ENCODE measurements at places on chromosomes 2 and 18.
A peak's percentile ranks its signal among the peaks of the same experiment; 100 is the strongest.

DNA sequence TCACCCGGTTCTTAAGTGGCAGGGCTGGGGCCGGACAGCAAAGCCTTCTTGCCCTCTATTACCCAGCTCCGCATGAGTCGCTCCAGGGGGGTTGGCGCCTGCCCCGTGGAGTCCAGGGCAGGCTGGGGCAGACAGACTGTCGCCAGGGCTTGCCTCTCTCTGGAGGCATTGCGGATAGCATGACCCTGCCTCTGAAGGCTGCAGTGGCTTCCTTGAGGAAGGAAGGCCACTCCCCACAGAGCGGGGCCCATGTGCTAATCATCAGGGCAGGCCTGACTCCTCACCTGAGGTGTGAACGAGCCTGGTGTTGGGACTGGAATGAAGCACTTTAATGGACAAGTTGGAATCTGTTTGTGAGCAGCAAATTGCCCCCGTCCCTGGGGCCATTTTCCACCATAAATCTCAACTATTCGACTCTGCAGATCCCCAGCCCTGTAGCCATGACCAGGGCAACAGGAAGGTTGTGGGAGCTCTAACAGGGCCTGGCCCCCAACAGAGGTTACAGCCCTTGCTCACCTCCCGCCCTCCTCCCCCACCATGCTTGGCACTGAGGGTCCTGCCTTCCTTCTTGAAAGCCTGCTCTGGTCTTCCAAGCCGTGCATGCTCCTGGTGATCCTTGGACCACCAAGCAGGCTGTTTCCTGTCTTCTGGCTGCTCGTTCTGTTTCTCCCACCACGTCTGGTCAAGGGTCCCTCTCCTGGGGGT lies 144.9 kb upstream of the HAAO start:
- no peak for DNase-seq

DNA sequence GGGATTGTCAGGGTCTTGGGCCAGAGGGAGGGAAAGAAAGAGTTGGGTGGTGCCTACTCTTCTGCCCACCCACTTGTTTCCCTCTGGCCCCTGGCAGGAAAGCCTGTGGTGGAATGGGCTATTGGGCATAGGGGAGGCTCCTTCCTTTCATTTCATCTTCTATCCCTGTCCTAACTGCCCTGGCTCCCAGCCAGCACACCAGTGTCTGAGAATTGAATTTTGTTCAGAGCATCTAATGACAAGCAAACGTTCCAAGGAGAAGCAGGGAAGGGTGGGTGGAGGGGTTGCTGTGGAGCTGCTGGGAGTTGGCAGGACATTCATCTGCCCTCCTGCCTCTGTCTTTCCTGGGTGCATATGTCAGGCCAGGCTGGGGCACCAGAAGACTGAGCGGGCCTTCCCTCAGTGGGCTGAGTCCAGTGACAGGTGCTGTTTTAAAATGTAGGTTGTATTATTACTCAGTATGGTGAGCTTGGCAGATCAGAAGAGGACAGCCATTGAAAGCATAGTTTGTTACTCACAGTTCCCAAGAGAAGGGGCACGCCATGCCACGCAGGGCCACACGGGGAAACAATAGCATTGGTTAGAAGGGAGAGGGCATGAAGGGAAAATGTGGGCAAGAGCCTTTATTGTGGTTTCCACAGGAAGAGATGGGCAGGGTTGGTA lies 171.9 kb downstream of the ACOXL start:
- DNase-seq: no peak

GRCh38 chr2:200203381-200203827 lies 103.1 kb upstream of the SPATS2L start:
- DNase-seq: no peak

DNA sequence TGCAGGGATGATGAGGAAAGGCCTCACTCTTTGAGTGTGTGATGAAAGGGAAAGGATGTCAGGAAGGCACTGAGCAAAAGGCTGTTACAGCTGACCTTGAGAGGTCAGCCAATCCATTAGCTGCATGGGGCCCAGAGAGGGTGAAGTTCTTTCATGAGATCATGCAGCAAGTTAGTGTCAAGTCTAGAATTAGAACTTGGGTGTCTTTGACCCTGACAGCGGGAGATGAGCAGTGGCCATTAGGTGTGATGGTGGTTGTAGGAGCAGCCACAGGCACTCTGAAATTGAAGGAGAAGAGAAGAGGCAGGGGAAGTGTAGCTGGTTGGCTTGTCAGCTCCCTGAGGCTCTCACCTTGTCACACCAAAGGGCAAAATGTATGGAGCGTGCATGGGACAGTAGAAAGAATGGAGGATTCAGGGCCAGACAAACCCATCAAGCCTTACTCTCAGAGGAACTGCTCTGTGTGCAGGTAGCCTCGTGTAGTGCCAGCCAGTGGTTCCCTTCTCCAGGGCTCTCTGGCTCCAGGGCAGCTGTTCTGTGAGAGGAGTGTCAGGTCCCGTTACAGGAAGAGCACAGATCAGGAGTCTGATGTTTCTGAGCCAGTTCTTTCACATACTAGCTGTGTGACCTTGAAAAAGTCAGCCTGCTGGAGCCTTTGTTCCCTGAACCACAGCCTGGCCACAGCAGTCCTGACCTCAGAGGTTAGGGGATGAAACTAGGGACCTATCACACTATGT lies 35.9 kb downstream of the MAP4K4 start:
- DNase-seq: peak; percentile 36

DNA sequence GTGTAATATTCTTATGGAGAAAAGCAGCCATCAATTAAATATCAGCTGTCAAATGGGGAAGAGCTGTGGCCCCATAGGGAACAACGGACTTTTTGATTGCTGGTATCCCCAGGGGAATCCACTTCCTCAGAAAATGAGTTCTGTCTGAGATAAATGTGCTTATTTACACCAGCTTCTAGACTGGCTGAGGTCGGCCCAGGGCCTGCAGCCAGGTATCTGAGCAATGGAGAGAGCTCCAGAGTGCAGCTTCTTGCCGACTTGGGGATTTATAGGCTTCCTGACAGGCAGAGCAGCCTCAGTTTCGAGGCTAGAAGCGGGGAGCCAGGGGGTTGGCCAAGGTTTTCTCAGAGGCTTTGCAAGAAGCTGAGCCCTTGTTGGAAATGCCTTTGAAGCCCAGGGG lies 67.2 kb downstream of the MCFD2 start:
- no peak for DNase-seq

DNA sequence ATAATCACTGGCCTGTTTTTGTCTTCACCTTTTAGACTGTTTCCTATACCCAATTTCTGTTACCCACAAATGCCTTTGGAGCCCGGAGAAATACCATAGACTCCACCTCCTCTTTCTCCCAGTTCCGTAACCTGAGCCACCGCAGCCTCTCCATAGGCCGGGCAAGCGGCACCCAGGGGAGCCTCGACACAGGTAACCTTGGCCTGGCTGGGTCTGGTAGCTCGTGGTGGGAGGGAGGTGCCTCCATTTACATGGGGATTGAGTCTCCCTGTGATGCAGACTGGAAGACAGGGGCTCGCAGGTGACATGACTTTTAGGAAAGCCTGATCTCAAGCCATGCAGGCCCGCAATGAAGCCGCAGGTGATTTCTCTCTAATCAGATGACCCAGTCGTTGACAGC lies 100.6 kb downstream of the CABLES1 start:
- DNase-seq: no peak

DNA sequence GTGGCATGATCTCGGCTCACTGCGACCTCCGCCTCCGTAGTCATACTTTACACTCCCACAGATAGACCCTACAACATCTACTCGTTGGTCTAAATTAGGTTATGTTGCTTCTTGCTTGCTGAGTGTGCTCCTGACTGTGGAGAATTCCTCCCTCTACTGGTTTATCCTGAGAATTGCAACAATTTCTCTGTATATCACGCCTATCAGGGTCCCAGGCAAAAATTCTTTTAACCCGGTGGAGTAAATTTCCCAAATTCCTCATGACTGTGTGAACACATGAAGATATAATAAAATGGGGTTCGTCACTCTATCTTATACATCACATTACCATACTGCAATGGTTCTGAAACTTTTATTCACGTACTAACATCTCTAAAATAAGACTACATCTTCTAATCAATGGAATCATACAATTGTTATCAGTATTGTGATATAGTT lies 156.7 kb downstream of the EVA1A start:
- DNase-seq: peak; percentile 75

GRCh38 chr2:47404356-47404755 lies 1.4 kb downstream of the MSH2 start:
- no peak for DNase-seq

- no peak for DNase-seq
Measured at GRCh38 chr2:33443274-33443829, 33.1 kb upstream of the RASGRP3 start.

GRCh38 chr2:17615728-17616351 lies 75.3 kb downstream of the VSNL1 start:
- DNase-seq: no peak

DNA sequence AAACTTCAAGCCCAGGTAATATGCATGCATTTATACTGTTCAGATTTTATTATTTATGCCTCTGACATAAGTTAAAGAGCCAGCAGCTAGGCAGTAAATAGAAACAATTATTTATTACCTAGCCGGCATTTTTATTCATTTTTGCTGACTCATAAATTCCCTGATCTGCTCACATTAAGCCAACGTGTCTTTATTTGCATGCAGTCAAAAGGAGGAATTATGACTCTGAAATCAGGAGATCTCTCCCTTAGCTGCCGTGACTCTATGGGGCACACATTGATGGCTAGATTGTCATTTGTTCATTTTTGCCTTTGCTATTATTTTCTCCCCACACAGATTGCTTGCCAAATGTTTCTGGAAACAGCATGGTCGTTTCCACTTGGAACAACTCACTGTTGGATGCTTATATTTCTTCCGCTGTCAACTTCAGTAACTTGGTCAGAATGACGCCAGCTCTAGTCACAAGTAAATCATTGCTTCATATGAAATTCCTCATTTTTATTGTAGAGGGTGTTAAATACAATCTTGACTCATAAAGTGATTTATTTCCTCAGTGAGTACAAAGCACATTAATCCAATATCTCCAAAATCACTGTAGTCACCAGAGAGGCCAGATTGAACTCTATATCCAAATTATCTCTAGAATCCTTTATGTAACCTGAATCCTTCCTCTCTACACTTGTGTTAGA lies 15.9 kb upstream of the ZBTB14 start:
- DNase-seq: no peak

DNA sequence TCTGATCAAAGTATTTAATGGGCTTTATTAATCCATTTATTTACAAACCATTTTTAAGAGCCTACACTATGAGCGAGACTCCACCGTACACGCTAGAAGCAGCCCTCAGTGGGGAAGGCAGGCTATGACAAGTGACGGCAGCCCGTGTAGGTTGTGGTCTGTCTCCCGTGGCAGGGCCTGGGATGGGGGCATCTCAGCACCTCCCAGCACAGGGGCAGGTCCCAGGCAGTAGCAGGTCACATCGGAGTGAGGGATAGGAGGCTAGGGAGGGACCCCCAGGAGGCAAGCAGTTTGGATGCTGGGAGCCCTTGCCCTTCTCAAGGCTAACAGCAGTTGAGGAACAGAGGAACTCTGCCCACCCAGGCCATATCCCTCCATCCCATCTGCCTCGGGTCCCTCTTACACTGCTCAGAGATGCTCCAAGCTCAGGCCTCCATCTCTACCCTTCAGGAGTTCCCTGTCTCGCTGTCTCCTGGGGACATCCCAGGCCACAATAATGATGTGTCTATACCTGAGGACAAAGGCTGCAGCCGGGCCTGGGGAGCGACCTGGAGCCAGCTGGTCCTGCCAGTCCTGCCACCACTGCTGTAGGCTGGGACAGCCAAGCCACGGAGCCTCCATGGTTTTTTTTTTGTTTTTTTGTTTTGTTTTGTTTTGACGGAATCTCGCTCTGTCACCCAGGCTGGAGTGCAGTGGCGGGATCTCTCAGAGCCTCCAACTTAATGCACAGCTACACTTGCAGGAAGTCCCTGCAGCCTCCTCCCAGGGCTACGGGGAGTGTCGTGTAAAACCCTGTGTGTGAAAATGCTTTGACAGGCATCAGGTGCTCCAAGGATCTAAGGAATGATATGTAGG lies 92.0 kb downstream of the NDUFA10 start:
- DNase-seq: no peak

- no peak for DNase-seq
Measured at GRCh38 chr2:122179492-122180165, 424.2 kb downstream of the TSN start.

DNA sequence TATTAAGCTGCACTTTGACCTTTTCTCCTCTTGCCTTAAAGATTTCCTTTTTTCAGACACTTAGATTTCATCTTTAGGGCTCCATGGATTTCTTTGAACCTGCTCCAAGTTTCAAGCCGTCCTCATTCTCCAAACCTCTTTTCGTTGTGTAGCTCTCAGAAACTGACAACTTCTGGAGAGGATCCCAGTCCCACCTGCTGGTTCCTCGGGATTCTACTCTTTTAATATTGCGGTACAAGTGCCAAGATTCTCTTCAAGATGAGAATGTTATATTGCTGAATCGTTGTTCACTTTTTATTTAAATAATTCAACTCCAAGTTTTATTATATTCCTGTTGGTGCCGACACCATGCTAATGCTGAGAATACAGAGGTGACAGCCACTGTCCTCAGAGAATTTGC lies 141.1 kb downstream of the CDH20 start:
- no peak for DNase-seq

DNA sequence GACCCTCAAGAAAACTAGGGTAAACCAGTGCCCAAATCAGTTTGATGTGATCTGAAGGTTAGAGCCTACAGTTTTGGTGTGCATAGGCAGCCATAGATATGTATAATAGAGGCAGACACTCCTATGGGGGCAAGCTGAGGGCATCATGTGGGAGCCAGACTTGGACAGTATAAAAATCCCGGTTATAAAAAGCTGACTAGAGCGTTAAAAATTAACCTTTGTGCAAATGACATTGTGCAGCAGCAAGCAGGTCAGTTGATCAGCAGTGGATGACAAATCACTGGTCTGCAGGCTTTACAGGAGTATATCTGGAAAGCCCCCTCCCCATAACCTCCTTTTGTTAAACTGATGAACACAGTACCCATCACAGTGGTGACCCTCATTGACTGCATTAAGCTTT lies 107.8 kb downstream of the CTNNA2 start:
- no peak for DNase-seq

- no peak for DNase-seq
Measured at GRCh38 chr18:49933530-49934128, 120.3 kb upstream of the ACAA2 start.

DNA sequence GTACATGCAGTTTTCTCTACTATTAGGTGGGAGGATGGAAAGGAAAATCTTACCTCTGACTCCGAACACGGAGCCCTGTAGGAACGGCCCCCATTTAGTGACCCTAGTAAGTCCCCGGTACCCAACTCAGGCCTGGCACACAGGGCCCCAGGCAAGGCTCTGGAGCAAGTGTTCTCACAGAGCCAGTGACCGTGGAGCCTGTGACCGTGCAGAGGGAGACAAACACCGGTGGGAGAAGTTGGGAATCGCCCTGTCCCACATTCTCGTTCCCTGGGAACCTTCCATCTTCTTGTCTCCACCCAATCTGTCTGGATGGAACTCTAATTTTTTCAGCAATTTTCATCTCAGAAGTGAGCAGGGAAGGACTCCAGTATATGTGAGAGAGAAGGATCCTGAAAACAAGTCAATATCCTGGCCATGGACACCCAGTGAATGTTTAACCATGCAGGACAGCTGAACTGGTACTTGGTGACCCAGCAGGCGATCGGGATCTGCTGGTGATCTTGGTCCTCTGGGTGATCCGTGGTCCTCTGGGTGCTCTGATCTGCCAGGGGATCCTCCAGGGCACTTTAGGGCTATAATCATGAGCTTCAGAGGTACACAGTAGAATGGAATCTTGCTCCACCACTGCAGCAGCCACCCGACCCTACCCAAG lies 348.6 kb upstream of the ID2 start:
- DNase-seq: no peak

- DNase-seq: no peak
Measured at GRCh38 chr2:64537991-64538390, 13.9 kb downstream of the AFTPH start.

GRCh38 chr18:35045806-35046205 lies 4.6 kb downstream of the MAPRE2 start:
- no peak for DNase-seq

Data from DMS53 (cell line).